ENCODE measurements at places on chromosomes 3 and 15.

DNA sequence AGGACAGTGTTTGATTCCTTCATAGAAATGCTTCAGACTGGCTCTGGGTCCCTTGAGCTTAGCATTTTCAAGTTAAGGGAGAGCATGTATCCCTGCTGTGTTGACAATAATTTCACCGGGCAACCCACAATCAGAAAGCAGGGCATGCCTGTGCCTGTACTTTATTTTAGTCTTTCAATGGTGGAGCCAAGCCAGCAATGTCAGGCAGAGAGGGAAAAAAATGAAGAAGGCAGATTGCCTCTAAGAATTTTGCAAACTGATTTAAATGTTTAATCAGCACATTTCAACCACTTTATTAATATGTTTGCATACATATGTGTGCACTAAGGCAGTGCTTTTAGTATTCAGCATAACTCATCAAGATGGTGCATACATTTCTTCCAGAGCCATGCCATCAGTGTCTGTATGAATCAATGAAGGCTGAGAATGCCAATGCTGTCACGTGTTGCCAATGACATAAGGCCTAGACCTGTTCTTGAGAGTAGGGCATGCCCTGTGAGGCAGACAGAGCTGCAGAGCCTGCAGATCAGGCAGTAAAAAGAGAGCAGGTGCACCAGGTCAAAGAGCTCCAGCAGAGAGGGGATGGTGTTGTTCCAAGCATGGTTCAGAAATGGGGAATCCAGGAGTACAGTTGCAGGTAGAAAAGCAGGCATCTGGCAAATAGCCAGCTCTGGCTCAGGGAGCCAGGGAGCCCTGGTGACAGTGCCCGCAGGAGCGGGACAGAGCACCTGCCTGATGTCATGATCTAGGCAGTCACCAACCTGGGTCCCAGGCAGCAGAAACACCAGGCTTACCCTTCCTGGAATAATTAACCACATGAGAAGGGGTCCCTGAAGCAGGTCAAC lies 508.5 kb downstream of the GABRG3 start:
- DNase-seq: no peak

DNA sequence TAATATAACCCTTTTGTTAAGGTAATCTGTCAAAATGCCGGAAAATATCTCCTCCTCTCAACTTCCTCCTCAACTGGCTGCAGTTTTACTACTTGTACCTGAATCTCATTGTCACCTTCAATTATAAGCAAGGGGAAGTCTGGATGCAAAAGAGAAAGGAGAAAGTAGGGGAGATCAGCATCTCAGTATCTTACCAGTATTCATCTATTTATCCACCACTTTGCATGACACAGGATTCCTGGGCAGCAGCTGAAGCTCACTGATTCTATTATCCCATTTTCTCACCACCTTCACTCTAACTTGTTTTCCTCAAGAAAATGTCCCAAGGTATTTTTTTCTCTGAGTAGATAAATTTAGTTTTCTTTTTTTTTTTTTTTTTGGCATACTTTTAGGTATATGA lies 440.5 kb upstream of the CBLB start:
- DNase-seq: no peak

DNA sequence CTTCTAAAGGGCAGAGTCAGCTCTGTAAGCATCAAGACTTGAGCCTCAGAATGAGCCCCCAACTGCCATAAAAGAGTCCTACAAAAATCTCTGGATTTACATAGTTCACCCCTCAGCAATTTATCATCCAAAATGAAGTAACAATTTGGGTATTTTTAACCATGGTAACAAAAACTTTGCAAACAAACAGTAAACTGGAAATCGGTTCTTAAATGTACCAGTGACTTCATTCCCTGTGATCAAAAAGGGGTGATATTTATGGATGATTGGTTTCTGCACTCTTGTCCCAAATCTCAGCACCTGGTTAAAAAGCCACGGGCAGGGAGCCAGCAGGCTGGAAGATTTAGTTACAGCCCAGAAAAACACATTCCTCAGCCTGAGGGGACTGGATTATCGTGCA lies 73.6 kb downstream of the TFG start:
- peak; percentile 43 for DNase-seq

DNA sequence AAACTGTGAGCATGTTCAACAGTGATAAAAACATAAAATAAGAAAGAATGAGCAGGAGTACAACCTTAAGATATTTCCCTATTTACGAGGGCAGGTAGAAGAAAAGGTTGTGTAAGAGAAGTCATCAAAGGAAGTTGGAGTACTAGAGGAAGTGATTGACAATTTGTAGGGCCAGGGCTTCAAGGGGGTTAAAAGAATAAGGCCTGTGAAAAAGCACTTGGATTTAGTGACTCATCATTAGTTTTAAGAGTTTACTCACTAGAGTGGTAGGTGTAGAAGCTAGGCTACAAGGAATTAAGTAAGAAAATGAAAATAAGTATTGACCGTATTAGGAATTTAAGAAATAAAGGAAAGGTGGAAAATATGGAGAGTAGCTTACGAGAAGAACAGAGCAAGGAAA lies 23.6 kb downstream of the KCNMB3 start:
- no peak for DNase-seq

- DNase-seq: peak; percentile 7
These were observed 42.3 kb upstream of the ROPN1 start for GRCh38 chr3:124034016-124034843.

- no peak for DNase-seq
These were observed 89.8 kb downstream of the KLHL25 start for GRCh38 chr15:85704720-85705429.

GRCh38 chr15:68626283-68626682 lies 47.5 kb downstream of the CORO2B start:
- no peak for DNase-seq

DNA sequence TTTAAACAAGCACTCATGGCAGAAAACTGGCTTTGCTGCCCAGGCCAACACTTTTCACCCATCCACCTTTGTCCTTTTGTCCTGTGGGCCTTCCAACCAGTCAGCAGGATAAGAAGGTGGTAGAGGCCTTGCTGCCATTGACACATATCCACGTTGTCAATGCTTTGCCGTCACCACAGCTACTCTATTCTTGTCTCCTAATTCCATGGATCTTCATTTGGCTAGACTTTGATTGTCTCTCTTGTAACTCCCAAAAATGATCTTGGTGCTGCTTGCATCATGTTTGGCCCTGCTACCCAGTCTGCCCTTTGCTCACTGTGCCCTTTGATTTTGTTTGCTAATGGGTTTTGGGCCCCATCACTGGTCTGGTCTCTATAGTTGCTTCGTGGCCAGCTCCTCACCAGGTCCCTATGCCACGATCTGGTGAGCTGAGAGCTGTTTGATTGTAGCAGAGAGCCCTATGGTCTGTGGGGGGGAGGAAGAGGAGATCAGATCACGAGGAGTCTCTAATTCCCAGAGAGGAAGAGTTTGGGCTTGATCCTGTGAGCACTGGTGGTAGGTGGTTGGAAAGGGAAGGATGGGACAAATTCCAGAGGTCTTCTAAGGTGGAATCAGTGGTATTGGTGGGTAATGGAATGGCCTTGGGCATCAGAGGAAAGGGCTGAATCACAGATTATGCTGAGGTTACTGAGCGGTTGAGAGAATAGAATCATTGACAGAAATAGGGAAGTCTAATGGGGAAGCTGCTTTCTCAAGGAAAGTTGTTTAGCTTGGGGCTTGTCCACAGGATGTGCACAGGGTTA lies 40.3 kb downstream of the ABHD2 start:
- DNase-seq: no peak

GRCh38 chr3:170037463-170038433 lies at the start of gene GPR160:
GPR160 (plus strand) TSS chr3:170037995; CDS start chr3:170083973, 45,978 bp downstream.
- no peak for DNase-seq

DNA sequence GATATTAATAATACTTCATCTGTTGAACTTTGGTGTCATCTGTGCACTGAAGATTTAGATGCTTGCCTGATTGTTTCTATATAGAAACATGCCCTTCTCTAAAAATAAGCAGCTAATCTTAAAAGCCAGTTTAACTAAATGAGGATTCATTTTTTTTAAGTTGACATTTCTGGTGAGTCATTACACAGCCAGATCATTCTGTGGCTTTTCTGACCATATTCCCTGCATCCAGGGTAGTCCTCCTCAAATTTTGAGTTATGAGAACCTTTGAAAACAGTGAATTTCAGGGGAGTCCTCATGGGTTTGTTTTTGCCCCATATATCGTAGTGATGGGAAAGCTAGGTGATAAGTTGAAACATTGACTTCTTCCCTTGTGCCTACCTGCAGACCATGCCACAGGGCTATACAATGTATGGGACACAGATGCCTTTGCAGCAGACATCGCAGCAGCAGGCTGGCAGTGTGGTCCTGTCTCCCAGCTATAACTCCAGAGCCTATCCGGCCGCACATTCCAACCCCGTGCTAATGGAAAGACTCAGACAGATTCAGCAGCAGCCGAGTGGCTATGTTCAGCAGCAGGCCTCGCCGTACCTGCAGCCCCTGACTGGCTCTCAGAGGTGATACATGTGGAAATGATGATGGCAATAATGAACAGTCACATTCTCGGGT lies 26.5 kb upstream of the P2RY12 start:
- peak; percentile 25 for DNase-seq

DNA sequence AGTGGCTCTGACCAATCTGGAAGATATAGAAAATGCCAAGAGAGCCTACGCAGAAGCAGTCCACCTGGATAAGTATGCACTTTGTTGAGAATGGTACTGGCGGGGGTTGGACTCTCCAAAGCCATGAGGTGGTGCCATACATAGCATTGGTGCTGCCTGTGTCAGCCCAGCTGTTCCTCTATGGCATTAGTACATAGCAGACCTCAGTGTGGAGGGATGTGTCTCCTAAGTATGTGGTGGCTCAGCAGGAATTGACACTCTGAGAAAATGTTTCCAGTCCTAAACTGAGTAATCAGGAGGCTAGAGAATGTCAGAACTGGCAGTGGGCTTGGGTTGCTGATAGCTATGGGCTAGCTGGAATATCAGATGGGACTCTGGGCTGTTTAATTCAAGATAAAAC lies 48.4 kb downstream of the ADPGK start:
- DNase-seq: no peak

GRCh38 chr3:182904164-182904563 lies 76.2 kb downstream of the DCUN1D1 start:
- DNase-seq: no peak

GRCh38 chr3:124658270-124658669 lies 72.0 kb upstream of the UMPS start:
- DNase-seq: no peak

GRCh38 chr15:67579164-67579563 lies 36.7 kb downstream of the MAP2K5 start:
- DNase-seq: peak; percentile 20
